Heart right ventricle (tissue), 16 donors: ENCODE measurements at places on chromosomes 4 and X.
A peak's percentile ranks its signal among the peaks of the same experiment; 100 is the strongest.

- H3K4me3 ChIP-seq: no peak overlapping the region
- H3K27me3 ChIP-seq: no peaks in the 10 kb centered on the region
- H3K36me3 ChIP-seq: no peaks in the 10 kb centered on the region
Measured at GRCh38 chr4:124710015-124710741, 2.4 kb downstream of the ANKRD50 start.

- no peak overlapping the region for H3K4me3 ChIP-seq
- no peaks in the 10 kb centered on the region for H3K36me3 ChIP-seq
- H3K27ac ChIP-seq: no peak overlapping the region
Measured at GRCh38 chr4:73589261-73589847, 30.9 kb downstream of the RASSF6 start.

GRCh38 chr4:70666369-70666768 is at the start of gene JCHAIN:
Gene JCHAIN (minus strand): TSS chr4:70666508. CDS start chr4:70666490, 18 bp downstream.
- DNase-seq: no peak
- no peak within 1 kb of the TSS for H3K4me3 ChIP-seq
- H3K27me3 ChIP-seq: no peaks in the 10 kb centered on the region
- H3K27ac ChIP-seq: no peak within 1 kb of the TSS

DNA sequence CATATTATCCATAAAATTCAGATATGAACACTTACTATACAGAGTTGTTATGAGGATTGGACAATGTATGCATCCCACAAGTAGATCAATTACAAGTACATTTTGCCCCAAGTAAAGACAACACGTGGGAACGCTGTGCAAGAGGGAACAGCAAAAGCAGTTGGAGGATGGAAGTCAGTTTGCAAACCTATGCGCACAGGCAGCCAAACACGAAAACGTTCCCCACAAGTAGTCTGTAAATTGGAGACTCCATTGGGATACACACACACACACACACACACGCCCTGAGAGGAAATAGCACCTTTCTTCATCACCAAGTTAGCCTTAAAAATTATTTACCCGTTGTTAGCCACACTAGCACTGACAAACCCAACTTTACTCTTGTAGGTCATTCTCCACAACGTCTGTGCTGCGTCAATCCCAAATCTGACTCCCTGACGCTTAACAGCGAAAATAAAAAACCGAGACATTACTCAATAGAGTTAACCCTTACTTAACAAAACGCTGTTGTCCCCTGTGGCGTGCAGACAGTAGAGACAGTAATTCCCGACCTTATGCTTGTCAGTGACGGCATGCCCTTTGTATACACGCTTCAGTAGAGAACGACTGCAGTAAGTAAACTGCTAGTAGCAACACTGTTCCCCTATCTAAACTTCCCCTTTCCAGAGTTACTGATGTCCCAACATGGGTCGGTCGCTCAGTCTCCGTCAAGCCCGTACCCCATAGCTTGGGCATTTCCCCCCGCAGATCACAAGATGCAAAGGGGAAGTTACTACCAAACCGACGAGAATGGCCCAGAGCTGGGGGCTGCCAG is 730 bp downstream of the MANBA start:
- H3K36me3 ChIP-seq: no peaks in the 10 kb centered on the region
- H3K4me3 ChIP-seq: peak overlapping the region; percentile 97
- H3K27me3 ChIP-seq: no peaks in the 10 kb centered on the region
- peaks cover 21% of the 10 kb centered on the region for H3K4me1 ChIP-seq
- peak overlapping the region; percentile 81 for H3K27ac ChIP-seq
- no peak for DNase-seq

DNA sequence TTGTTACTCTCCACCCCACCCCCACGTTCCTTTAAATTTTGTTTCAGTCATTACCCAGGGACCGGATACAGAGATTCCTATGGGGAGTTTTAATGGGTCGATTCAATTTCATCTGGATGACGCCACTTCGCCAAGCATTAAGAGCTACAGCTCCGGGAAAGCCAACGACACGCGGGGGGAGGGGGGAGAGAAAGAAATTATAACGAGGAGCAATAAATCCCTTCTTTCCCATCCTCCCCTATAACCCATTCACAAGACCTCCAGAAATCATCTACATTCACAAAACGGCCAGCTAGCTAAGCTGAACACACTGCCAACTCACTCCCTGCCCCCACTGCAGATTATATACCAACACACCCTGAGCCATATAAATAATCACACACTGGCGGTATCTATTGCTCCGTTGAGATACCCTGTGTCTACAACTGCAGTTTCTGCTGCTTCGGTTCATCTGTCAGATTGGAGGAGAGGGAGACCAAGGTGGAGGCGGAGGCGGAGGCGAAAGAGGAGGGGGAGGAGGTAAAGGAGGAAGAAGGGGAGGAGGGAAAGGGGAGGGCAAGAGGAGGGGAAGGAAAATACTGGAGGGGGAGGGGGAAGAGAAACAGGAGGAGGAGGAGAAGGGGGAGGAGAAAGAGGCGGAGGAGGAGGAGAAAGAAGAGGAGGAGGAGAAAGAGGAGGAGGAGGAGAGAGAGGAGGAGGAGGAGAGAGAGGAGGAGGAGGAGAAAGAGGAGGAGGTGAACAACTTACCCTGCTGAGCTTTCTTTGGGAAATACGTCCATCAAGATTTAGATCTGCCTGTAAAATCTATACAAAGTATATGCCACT is 113.9 kb upstream of the VAMP7 start:
- H3K27me3 ChIP-seq: no peaks in the 10 kb centered on the region
- peak overlapping the region; percentile 64 for H3K27ac ChIP-seq
- H3K36me3 ChIP-seq: no peaks in the 10 kb centered on the region
- H3K4me3 ChIP-seq: peak overlapping the region; percentile 43
- H3K4me1 ChIP-seq: no peaks in the 10 kb centered on the region

DNA sequence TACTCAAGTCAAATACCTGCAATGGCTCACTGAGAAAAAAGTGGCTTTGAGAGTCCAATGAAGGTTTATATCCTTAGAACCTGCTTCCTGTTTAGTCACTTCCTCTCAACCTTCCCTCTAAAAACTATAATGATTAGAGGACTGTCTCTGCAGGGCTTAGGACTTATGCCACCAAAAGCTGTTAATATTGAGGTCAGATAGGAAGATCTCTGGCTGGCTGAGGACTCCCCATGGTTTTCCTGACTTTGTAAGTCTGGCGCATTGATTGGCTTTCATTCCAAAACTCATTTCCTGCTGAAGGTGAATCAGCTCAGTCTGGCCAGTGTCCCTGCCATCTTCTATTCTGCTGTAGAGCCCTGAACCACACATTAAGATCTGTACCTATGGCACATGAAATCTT is 140.9 kb upstream of the ANK2 start:
- H3K27me3 ChIP-seq: no peaks in the 10 kb centered on the region
- no peak overlapping the region for H3K4me3 ChIP-seq
- no peak overlapping the region for H3K27ac ChIP-seq
- H3K4me1 ChIP-seq: peaks cover 5% of the 10 kb centered on the region
- H3K36me3 ChIP-seq: no peaks in the 10 kb centered on the region
- DNase-seq: no peak

- H3K4me1 ChIP-seq: no peaks in the 10 kb centered on the region
- H3K36me3 ChIP-seq: no peaks in the 10 kb centered on the region
- H3K27ac ChIP-seq: no peak overlapping the region
- H3K27me3 ChIP-seq: no peaks in the 10 kb centered on the region
- H3K4me3 ChIP-seq: no peak overlapping the region
- no peak for DNase-seq
Measured at GRCh38 chrX:6954836-6955235, 192.7 kb upstream of the STS start.

- H3K4me3 ChIP-seq: no peak overlapping the region
- peaks cover 5% of the 10 kb centered on the region for H3K4me1 ChIP-seq
- no peaks in the 10 kb centered on the region for H3K27me3 ChIP-seq
- H3K27ac ChIP-seq: no peak overlapping the region
- no peak for DNase-seq
Measured at GRCh38 chrX:40845331-40845911, 110.1 kb upstream of the MED14 start.

- no peak overlapping the region for H3K4me3 ChIP-seq
- no peaks in the 10 kb centered on the region for H3K4me1 ChIP-seq
- no peak overlapping the region for H3K27ac ChIP-seq
Measured at GRCh38 chr4:188971125-188971524, 831.9 kb downstream of the TRIML1 start.

- DNase-seq: no peak
- H3K4me3 ChIP-seq: no peak overlapping the region
Measured at GRCh38 chr4:145939856-145940255, 1.2 kb upstream of the ZNF827 start.

- H3K27me3 ChIP-seq: no peaks in the 10 kb centered on the region
- no peaks in the 10 kb centered on the region for H3K4me1 ChIP-seq
- H3K27ac ChIP-seq: no peak overlapping the region
- H3K36me3 ChIP-seq: no peaks in the 10 kb centered on the region
- no peak overlapping the region for H3K4me3 ChIP-seq
Measured at GRCh38 chr4:5469861-5470260, 238.5 kb downstream of the EVC2 start.

GRCh38 chr4:22315628-22316027 is 200.2 kb downstream of the ADGRA3 start:
- no peaks in the 10 kb centered on the region for H3K36me3 ChIP-seq
- H3K27me3 ChIP-seq: no peaks in the 10 kb centered on the region
- DNase-seq: no peak
- H3K4me3 ChIP-seq: no peak overlapping the region
- H3K4me1 ChIP-seq: no peaks in the 10 kb centered on the region

GRCh38 chr4:152684007-152684406 is 4.2 kb upstream of the TMEM154 start:
- H3K4me1 ChIP-seq: peaks cover 27% of the 10 kb centered on the region
- no peak overlapping the region for H3K4me3 ChIP-seq
- H3K36me3 ChIP-seq: no peaks in the 10 kb centered on the region
- peak overlapping the region; percentile 7 for H3K27ac ChIP-seq

- H3K36me3 ChIP-seq: no peaks in the 10 kb centered on the region
- H3K27me3 ChIP-seq: no peaks in the 10 kb centered on the region
- no peak overlapping the region for H3K27ac ChIP-seq
- H3K4me1 ChIP-seq: no peaks in the 10 kb centered on the region
- DNase-seq: no peak
- H3K4me3 ChIP-seq: no peak overlapping the region
Measured at GRCh38 chr4:182124359-182124758, 118.8 kb upstream of the TENM3 start.

- no peak for DNase-seq
- H3K36me3 ChIP-seq: no peaks in the 10 kb centered on the region
- H3K27ac ChIP-seq: no peak overlapping the region
- no peak overlapping the region for H3K4me3 ChIP-seq
- H3K27me3 ChIP-seq: peaks cover 32% of the 10 kb centered on the region
- H3K4me1 ChIP-seq: no peaks in the 10 kb centered on the region
Measured at GRCh38 chr4:6541789-6542188, 33.2 kb upstream of the MAN2B2 start.

DNA sequence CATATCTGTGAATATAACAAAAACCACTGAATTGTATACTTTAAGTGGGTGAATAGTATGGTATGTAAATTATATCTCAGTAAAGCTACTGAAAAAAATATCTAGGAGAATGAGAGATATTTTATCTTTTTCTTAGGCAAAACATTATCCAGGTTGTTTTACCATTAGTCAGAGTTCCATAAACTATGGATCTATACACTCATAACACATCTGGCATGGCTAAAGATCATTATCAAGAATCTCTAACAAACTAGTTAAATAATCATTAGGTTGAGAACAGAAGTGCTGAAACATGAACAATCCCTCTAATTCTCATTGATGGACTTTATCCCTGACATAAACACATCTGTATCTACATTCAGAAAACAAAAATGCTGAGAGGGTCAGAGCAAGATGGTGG is 15.6 kb downstream of the MED14 start:
- H3K27me3 ChIP-seq: peaks cover 53% of the 10 kb centered on the region
- no peak for DNase-seq
- no peaks in the 10 kb centered on the region for H3K4me1 ChIP-seq

GRCh38 chrX:110002300-110003166 is at the start of gene TMEM164:
Gene TMEM164 (plus strand): TSS chrX:110003114. CDS start chrX:110003775, 661 bp downstream.
- H3K27ac ChIP-seq: peak within 1 kb of the TSS; percentile 92
- no peaks in the 10 kb centered on the region for H3K36me3 ChIP-seq
- no peaks in the 10 kb centered on the region for H3K4me1 ChIP-seq
- H3K27me3 ChIP-seq: no peaks in the 10 kb centered on the region
- peak; percentile 85 for DNase-seq

DNA sequence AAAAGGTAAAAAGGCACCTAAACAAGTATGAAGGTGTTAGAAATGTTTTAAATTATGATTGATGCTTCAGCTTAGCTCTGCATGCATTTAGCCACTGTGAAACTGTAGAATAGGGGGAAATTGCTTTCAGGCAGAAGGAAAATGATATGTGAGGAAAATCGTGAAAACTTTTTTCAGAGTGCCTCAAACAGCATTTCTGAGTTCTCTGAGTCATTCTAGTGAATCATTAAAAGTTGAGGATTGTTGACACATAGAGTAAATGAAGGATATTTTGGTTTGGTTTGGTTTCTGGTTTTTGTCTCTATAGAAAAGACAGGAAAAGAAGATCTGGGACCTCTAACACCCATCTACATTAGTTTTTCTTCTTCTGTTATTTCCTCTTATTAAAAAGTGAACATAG is 332.5 kb upstream of the TRAM1L1 start:
- no peaks in the 10 kb centered on the region for H3K36me3 ChIP-seq
- H3K4me1 ChIP-seq: no peaks in the 10 kb centered on the region
- no peak overlapping the region for H3K4me3 ChIP-seq
- no peak overlapping the region for H3K27ac ChIP-seq
- DNase-seq: no peak
- H3K27me3 ChIP-seq: no peaks in the 10 kb centered on the region

- DNase-seq: no peak
- H3K27me3 ChIP-seq: no peaks in the 10 kb centered on the region
- H3K27ac ChIP-seq: no peak overlapping the region
- H3K4me1 ChIP-seq: peaks cover 20% of the 10 kb centered on the region
- no peak overlapping the region for H3K4me3 ChIP-seq
- peaks cover 7% of the 10 kb centered on the region for H3K36me3 ChIP-seq
Measured at GRCh38 chr4:4249866-4250265, 1.8 kb upstream of the TMEM128 start.

DNA sequence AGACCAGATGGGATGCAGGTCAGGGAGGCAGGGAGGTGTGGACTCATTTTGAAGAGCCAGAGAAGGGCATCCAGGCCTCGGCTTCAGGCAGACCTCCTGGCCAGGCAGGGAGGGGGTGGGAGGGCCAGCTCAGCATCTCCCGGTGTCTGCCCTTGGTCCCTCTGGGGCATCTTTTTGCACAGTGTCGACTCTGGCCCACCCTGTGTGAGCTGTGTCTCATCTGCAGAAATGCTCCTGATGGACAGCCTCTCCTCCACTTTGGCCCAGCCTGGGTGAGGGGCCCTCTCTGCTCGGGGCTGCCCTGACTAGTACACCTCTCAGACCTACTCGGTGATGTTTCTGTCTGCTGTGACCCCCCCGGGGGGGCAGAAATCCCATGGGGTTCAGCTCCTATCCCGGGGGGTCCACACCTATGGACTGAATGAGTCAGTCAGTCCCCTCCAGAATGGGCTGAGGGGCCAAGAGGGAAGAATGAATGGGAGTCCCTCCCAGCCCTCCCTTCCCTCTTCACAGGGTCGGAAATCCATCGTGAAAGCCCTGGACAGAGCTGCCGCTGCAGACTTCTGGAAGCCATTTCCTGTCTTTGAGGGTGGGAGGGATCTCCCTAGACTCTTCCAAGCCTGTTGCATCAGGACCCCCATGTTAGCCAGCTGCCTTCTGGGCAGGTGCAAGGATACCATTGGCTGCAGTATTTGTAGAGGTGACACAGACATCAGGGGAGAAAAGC is 196.7 kb upstream of the PSAPL1 start:
- H3K27ac ChIP-seq: no peak overlapping the region
- H3K27me3 ChIP-seq: no peaks in the 10 kb centered on the region
- no peaks in the 10 kb centered on the region for H3K36me3 ChIP-seq

GRCh38 chr4:102037566-102037965 is 247.0 kb downstream of the BANK1 start:
- H3K4me1 ChIP-seq: peaks cover 7% of the 10 kb centered on the region
- DNase-seq: no peak
- H3K27ac ChIP-seq: no peak overlapping the region
- H3K27me3 ChIP-seq: no peaks in the 10 kb centered on the region
- H3K4me3 ChIP-seq: no peak overlapping the region
